ENCODE measurements at places on chromosomes 7 and 10.

- DNase-seq, result no peak
Observed at GRCh38 chr7:108561047-108561619, 8.4 kb downstream of the THAP5 start.

GRCh38 chr7:28165961-28166955, 14.3 kb downstream of the JAZF1 start:
- DNase-seq, result no peak

GRCh38 chr7:82789883-82790609, 346.5 kb upstream of the CACNA2D1 start:
- no peak for DNase-seq

- no peak for DNase-seq
Observed at GRCh38 chr7:139720705-139721231, 57.0 kb downstream of the HIPK2 start.

DNA sequence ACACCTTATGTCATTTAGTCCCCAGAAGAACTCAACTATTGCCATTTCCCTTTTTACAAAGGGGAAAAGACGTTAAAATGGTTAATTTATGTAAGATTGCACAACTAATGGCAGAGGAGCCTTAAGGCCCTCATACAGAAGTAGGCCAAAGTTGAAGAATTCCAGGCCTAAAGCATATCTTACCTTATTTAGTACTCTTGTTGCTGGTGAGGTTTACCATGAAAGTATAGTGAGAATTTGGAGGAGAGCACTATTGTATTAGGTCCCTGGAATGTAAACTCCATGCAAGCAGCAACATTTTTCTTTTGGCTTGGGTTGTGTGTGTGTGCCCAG, 731 bp upstream of the CRPPA start:
- DNase-seq, result no peak

DNA sequence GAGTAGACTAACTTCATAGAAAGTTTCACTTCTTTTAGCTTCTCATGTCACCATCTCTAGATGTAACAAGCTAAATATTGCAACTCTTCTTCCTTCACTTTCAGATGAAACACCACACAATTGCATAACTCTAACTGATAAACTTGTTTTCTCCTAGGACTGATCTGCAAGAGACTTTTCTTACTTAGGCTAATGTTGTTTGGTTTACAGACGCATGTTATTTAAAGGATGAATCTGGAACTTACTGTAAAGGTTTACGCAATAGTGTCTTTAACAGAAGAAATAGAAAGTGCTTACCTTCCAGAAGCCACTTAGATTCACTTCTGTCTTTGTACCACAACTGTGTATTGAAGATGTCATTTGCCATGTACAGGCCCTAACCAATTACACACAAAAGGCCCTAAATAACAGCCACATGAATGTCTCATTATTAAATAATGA, 22.1 kb upstream of the ZC3HAV1 start:
- no peak for DNase-seq

GRCh38 chr10:22326145-22326702, 5.3 kb downstream of the BMI1 start:
- no peak for DNase-seq

GRCh38 chr7:106639476-106640334, 21.3 kb downstream of the CCDC71L start:
- DNase-seq, result no peak

DNA sequence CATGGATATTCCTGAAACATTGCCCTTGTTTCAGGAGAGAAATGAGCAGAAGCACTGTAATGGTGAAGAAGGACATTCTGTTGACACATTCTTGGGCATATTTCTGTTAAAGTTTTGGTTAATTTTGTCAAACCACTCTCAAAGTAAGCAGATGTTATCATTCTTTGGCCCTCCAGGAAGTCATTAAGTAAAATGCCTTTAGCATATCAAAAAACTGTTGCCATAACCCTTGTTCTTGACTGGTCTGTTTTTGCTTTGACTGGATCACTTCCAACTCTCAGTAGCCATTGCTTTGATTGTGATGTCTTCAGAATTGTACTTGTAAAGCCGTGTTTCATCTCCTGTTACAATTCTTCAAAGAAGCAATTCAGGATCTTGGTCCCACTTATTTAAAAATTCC, 404.3 kb upstream of the LRRTM3 start:
- no peak for DNase-seq

- DNase-seq, result no peak
Observed at GRCh38 chr10:118557946-118558345, 37.5 kb downstream of the PRLHR start.

DNA sequence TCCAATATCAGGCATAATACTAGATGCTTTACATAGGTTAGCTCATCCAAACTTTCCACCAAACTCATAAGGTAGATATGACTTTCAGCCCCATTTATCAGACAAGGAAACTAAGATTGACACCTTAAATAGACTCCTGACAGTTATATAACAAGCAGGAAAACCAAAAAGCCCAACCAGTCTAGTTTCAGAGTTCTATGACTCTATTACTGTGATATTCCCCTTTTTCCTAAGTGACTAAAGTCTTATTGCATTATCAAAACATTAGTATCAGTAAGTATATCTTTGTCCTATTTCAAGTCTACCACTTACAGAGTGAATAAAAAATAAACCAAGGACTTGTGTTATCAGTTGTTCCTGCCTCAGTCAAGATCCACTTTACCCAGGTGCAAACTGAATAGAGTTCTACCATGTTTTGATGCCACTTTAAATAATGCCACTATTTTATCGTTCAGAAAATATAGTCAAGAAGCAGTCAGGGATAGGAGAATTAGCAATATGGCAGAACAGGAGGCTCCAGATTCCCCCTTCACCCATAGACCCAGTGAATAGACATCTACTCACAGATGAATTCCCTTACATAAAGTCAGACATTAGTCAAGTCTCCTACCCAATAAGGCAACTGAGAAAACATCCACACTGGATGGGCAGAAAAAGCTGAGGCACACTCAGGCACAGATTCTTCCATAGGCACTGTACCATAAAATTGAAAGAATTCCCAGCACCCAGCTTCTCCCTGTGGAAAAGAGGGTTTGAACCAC, 74.1 kb downstream of the CRPPA start:
- no peak for DNase-seq

- DNase-seq, result no peak
Observed at GRCh38 chr10:1120306-1120705, 64.1 kb downstream of the WDR37 start.

DNA sequence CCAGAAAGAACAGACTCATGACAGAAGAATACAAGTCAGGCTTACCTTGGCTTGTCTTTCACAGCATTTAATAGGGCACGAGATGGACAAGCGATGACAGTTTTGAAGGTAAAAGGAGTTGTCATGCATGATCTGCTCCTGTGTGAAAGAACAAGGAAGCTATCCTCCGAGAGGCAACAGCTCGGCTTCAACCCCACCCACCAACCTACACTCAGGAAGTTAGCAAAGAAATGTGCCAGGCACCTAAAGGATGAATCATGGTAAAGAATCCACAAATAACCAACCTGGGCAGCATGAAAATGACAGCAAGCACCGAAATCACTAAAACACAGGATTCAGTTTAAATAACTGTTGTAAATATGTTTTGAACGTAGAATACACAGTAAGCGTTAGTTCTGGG, 700.2 kb downstream of the TYW1 start:
- no peak for DNase-seq

GRCh38 chr10:27019827-27020226, 80.5 kb downstream of the ANKRD26 start:
- no peak for DNase-seq

DNA sequence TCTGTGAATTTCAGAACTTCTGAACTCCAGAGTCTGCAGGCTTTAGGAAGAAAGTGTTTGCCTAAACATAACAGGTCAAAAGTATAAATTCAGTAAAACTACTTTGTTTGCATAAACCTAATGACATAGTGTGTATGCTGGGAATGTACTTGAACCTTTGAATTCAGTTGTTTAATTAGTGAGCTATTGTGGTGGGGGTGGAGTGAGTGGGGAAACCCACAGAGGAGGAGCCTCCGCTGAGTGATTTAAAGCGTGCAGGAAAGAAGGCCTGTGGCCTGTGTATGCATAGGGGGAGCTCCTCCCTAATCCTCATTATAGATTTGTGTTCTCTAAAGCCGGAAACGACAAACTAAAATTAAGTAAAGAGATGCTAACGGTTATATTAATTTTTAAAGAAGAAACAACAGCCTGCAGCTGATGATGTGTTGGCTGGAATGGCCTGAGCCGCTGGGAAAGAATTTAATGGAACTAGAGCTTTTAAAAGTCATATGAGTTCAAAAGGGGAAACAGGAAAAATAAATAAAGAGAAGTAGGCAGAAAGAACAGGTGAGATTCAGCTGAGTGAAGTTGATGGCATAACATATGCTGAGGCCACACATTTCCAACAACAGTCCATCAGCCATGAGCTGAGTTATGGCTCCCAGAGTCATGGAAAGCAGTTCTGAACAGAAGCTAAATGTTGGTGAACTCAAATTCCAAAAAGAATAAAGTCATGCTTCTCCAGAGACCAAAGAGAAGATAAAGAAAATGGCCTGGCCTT, 595.0 kb downstream of the GRM8 start:
- DNase-seq, result no peak

DNA sequence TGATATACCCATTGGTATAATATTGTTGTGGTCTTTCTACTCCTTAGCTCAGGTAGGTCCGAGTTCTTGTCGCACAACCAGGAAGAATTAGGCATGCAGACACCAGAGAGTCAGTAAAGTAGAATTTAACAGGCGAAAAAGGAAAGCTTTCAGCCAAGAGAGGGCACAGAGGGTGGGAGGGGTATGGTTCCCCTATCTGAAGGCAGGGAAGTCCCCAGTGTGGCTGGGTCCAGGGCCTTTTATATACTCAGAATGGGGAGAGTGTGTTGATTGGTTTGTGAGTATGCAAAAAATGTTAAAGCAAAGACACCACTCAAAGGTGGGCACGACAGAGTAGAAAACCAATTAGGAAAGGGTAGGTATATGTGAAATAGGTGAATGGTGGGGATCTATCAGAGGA, 53.9 kb downstream of the IMMP2L start:
- DNase-seq, result no peak

DNA sequence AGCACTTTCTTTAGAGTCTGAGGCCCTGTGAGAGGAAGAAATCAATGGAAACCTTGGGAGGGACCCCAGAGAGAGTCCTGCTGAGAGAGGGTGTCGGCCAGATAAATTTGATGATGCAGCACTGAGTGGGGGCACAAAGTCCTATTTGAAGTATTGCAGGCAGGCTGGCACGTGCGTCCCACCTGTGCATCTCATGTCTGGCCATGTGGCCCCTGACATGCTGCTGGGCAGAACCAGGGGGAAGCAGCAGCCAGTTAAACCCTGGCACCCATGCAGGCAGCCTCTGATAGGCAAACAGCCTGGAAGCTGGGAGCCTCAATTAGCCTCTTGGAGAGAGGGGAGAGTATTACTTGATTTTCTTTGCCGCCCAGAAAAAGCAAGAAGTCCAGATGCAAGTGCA, 180.9 kb downstream of the PLXNA4 start:
- DNase-seq, result no peak

- DNase-seq, result no peak
Observed at GRCh38 chr10:89426230-89426868, 12.0 kb downstream of the IFIT5 start.

- no peak for DNase-seq
Observed at GRCh38 chr7:84136336-84136735, 58.3 kb downstream of the SEMA3A start.

DNA sequence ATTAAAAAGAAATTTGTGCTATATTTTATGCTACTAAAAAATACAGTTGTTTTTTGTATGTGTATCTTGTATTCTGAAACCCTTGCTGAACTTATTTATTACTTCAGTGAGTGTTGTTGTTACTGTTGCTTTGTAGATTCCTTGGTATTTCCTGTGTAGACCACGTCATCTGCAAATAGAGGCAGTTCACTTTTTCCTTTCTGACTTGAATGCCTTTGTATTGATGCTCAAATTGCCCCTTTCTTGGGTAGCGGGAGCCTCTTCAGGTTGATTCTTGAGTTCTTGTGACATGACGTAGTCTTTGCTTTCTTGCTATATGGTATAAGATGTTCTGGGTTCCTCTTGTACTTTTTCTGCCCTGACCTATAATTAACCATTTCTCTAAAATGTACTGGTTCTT, 504.1 kb downstream of the SDK1 start:
- no peak for DNase-seq

DNA sequence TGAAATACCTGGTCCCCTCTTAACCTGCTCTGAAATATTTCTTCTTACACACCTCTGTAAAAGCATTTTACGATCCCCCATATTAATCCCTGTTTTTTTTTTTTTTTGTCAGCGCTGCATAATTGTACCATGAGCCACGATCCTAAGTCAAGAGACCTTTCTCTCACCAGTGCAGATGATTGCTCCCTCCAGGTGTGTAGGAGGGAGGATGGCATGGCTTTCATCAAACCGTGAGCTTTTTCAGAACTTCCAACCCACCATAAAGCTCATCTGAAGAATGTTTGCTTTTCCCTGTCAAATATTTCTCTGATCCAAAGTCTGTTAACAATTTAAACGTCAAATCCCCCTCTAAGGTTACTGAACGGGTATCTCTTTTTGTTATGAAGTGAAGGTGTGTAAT, 28.2 kb upstream of the SEPHS1 start:
- DNase-seq, result no peak

DNA sequence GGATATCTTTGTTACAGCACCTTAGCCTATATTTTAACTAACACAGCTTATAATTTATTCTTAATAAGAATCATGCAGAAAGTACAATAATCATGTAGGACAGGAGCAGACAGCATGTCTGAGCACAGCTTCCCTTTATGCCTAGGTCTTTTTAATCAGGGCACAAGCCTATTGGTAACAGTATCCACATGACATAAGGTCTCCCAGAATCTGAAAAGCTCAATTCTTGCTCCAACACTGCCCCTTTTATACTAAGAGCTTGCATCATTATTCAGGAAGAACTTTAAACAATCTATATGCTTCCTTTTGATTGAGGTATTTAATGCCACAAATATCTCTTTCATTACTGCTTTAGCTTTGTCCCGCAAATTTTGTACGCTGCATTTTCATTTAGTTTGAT, 31.6 kb downstream of the IL6 start:
- DNase-seq, result no peak

DNA sequence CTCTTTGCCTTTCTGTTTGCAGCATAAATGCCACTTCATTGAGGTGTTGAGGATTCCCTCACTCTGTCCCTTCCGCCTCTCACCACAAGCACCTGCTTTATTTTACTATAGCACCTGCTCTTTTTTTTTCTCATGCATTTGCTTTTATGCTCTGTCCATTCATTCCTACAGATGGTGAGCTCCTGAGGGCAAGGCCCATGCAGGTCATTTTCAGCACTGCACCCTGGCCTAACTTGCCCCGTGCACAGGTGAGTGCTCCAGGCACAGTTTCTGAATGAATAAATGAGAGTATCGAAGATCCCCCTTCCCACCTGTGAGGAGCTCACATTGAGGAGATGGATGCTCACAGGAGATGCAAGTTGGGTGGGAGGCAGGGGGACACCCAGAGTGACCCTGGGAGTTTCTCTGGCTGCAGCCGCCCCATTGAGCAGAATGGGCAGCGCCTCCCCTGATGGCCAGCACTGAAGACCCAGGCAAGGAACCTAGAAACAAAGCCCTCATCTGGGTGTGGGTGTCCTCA, 1.2 kb upstream of the AKR1E2 start:
- no peak for DNase-seq

Data from CD8-positive, alpha-beta memory T cell (primary cell).